CD4-positive, alpha-beta T cell treated with Interleukin-4 for 1 hour (primary cell): ENCODE measurements at places on chromosomes 4 and X.

DNA sequence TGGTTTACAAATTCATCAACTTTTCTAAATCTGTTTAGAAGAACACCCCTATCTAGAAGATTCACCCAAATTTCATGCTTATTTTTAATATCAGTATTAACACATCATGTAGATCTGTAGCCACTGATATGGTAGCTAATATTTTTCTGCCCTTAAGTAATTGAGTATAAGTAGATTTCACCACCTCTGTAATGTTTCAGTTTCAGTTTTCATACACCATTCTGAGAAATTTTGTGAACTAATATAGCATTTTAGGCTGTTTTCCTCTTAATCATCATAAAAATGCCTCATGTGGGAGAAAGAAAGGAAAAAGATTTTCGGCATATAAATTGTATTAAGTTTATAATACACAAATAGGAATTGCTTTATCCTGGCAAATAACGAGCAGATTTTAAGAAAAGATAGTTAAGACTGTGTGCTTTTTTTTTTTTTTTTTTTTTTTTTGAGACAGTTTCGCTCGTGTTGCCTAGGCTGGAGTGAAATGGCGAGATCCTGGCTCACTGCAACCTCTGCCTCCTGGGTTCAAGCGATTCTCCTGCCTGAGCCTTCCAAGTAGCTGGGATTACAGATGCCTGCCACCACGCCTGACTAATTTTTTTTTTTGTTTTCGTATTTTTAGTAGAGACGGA lies 21.4 kb upstream of the RBPJ start:
- peak; percentile 35 for DNase-seq

DNA sequence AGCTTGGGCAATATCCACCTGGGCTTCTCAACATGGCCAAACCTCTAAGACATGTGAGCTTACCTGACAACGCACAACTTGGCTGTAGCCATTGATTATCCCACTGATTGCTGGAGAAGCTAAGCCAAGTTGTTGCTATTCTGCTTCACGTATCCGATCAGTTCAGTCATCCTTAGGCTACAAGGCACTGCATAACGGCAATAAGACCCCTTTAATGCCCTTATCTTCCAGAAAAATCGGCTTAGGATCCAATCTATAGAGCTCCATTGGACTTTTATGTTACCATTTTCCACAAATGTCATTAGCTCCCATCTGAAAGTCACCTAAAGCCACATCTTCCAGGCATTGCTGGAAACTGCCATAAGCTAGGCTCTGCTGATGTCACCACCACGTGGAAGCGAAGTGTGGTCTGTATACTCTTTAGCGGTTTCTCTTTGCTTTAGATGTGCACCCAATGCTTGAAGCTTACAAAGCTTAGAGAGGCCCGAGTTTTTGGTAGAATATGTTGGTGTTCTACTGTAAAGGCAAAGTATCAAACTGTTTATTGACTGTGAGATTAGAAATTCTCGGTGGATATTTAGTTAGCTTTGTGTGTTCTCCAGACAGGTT lies 163.1 kb downstream of the CPE start:
- no peak for DNase-seq

GRCh38 chr4:128574706-128575105 lies 234.8 kb upstream of the JADE1 start:
- peak; percentile 51 for DNase-seq

DNA sequence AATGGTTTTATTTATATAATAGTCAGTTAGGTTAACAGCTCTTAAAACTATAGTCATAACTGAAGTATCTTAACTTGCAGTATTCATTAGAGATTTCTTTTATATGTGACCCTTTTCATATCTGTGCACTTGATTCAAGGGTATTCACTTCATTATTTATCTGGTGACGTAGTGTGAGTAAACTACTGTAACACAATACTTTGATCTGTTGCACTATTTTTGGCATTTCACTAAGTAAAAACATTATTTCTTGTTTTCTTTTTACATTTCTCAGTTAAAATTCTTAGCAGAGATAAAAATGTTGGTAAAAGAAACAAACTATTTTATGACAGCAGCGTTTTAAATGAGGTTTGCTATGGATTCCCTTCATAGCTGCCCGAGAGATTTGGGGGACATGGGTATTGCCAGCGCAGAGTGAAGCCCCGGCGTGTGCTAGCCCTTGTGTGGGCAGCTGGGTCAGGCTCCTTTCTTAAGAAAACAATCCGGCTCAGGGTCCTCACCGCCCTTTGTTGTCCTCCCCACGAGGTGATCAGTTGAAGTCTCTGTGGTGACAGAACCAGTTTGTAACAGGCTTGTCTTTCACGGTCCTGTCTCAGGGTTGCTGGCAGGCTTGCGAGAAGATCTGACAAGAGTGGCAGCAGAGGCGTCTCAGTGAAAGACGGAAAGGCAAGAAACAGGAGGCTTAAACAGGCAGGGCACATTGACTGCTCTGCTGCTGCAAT lies 293.4 kb downstream of the BMPR1B start:
- no peak for DNase-seq

GRCh38 chr4:14023896-14024295 lies 396.4 kb upstream of the BOD1L1 start:
- no peak for DNase-seq

DNA sequence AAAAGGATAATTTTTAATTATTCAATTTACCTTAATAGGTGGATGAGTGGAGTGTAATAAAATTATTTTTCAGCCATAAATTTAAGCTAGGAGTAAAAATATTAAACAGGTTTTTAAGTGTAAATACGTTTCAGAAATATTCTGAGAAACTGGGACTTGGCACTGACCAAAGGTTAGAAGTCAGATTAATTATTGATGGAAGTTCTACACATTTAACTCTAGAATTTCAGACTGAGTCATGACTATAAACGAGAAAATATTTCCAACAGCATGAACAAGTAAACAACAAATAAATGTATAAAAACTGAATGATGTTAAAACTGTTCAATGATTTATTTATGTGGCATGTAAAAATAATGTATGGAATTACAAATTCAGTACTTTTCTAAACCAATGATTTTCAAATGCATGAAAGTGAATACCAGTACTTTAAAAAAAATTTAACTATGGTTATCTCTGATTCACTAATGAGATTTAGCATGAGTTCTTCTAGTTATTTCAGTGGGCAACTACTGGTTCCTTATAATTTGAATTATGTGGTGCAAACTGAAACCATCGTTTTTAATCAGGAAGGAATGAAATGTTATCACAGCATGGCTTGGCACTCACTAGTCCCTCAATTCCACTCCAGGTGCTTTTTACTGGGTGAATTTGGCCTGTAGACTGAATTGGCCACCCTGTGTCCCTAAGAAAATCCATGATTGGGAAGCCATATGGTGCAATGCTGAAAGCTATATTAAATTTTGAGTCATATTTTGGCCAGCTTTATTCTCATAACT lies 244.2 kb downstream of the FSTL5 start:
- DNase-seq, result no peak

- DNase-seq, result no peak
Observed at GRCh38 chr4:152709675-152710438, 30.1 kb upstream of the TMEM154 start.

GRCh38 chr4:139243448-139244365 lies 36.3 kb downstream of the MGARP start:
- no peak for DNase-seq

GRCh38 chrX:57678686-57679428 lies 1.2 kb downstream of the NLRP2B start:
- DNase-seq, result no peak

- no peak for DNase-seq
Observed at GRCh38 chrX:40552768-40553167, 28.0 kb upstream of the ATP6AP2 start.

DNA sequence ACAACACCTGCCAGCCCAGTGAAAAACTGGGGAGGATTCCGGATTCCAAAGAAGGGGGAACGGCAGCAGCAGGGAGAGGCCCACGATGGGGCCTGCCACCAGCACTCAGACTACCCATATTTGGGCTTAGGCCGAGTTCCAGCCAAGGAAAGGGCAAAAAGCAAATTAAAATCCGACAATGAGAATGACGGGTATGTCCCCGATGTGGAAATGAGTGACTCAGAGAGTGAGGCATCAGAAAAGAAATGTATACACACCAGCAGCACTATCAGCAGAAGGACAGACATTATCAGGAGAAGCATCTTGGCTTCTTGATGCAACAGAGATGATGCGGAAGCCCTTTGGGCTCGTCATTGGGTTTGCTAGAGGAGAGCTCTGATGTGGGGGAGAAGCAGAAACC lies 62.4 kb downstream of the JADE1 start:
- no peak for DNase-seq

DNA sequence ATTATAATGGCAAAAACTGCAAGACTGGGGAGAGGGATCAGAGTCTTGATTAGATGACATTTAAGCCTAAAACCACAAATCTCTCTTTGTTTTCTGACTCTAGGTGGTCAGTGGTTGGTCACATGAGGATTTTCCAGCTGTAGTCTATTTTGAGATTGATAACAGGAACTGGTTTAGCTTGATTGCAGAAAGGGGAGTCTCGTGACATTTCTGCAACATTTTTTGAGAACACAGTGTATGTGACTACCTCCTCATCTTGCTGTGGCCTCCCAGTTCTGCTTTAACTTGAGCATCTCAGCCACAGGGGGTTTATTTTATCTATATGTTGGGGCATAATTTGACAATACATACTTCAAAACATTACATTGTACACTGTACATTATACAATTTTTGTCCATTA lies 726.4 kb upstream of the MAGEB2 start:
- no peak for DNase-seq

DNA sequence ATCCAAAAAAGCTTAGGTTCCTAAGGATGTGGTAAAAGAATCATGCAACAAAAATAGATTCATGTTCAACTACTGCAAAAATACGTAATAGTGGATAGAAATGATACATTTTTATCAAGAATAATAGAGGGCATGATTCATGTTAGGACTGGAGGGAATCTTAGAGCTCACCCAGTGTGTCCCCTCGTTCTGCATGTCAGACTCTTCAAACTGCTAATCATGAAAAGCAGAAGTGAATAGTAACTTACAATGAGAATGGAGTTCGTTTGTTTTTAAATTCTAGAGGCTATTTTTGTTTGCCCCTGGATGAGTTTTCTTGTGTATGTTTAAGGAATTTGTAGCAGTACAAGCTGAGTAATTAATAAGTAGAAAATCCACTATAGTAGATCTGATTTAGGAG lies 79.4 kb downstream of the MSL3 start:
- DNase-seq, result no peak

- DNase-seq, result no peak
Observed at GRCh38 chr4:88137112-88137511, 21.3 kb downstream of the ABCG2 start.

- no peak for DNase-seq
Observed at GRCh38 chrX:63513825-63514568, 162.9 kb upstream of the SPIN4 start.

- DNase-seq, result no peak
Observed at GRCh38 chr4:184375027-184375426, 99.3 kb downstream of the IRF2 start.

DNA sequence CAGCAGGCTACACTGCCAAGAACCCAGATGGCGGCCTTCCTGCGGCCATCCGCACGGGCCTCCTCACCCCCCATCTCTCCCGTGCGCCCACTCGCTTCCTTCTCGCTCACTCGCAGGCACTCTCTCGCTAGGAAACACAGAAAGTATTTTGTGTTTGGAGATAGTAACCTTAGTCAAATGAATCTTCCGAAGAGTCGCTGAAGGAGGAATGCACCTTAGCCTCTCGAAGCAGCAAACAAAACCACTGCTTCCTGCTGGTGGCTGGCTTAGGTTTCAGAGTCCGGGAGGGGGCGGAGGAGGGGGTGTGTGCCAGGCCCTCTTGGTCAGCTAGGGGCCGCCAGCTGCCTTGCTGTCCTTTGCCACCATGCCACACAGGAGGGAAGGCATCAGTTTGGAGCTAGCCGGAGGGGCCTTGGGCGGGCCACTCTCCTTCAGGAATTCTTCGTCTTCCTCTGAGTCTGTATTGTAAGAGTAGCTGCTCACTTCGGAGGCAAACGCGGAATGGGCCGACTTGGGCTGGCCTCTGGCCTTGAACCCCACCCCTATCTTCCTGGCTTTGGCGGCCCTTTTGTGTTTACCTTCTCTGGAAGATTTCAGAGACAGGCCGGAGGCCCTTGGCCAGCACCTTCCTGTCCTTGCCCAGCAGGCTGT lies 73.2 kb upstream of the UCP1 start:
- no peak for DNase-seq

GRCh38 chr4:40240040-40240653 lies 43.3 kb downstream of the RHOH start:
- DNase-seq, result no peak

DNA sequence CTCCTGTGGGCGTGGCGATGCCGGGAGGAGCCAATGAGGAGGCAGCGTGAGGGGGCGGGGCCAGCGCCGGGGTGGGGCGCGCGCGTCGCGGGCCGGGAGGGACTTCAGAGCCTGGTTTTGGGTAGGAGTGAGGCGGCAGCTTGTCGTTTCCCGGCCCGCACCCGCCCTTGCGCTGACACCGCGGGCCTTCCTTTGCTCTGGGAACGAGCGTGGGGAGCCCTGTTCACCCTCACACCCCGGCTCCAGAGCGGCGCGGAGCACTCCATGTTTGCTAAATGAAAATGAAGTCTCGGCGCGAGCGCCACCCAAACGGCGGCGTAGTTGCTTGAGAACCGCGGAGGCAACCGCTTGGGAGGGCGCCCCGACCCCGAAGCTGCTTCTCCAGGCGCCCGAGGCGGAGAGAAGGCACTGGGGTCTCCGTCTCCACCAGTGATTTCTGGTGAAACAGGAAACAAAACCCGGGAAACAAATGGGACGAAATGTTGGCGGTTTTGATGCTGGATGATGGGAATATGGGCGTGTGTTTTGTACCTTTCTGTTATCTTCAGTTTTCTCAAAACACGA lies 497 bp upstream of the GRPEL1 start:
- no peak for DNase-seq

DNA sequence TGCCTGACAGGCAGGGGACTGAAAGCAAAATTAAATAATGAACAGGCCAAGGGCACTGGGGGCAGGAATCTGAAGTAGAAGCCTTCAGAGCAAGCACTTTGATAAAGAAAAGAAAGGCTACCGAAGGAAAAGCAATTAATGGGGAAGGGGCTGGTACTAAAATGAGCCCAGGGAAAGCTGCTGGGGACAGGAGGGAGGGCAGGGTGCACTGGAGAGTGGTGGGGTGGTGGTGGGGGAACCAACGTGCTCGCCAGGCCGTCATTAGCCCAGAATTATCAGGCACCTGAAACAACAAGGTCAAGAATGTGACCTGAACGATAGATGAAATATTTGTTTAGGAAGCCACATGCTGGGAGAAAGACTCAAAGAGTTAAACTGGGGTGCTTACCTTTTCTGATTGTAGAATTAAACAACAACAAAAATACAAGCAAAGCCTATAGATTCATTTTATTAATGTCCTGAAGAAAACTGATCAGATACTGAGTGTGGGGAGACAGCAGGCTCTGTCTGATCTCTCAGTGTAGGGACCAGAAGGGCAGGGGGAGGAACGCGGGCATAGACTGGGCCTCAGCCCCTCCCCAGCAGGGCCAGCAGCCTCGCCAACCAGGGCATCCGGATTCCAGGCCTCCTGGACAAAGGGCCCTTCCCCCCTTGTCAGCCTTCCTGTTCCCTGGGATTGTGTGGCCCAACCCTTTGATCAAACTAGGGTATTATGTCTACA lies 239.7 kb upstream of the KLF3 start:
- DNase-seq, result no peak

GRCh38 chr4:180285796-180286195 lies 1957.4 kb upstream of the TENM3 start:
- no peak for DNase-seq
